ENCODE measurements at places on chromosomes 5 and 9. TPM values are rescaled to one million over a fixed set of nuclear protein-coding genes. Genes with fewer than 3 reads are reported as not detected.

Gene LIX1
- polyA plus RNA-seq: 0.75 TPM

Gene AQP3
- polyA plus RNA-seq: 19.0 TPM

Gene CD274
- polyA plus RNA-seq: 0.24 TPM

Gene MRNIP
- polyA plus RNA-seq: 47.1 TPM

- DNase-seq: peak; percentile 79
Measured at GRCh38 chr5:135488727-135489465, 36.7 kb upstream of the TIFAB start.

DNA sequence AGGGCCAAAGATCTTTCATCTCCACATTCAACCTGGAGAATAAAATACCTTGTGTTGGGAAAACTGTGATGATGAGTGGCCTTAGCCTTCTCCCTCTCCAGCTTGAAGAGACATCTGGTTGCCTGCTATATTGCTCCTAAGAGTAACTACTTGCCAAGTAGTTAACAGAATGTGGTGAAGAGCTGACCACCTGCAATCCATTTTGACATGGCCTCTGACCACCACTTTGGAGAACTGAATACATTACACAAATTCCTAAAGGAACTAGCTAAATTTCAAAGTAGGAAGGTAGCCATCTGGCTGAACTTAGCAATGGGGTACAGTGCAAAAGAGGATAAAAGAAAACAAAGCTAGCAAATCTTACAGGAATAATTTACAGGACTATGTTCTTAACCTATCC is 7.2 kb downstream of the TBCA start:
- DNase-seq: no peak

GRCh38 chr9:84556556-84556955 is 113.0 kb upstream of the NTRK2 start:
- no peak for DNase-seq

DNA sequence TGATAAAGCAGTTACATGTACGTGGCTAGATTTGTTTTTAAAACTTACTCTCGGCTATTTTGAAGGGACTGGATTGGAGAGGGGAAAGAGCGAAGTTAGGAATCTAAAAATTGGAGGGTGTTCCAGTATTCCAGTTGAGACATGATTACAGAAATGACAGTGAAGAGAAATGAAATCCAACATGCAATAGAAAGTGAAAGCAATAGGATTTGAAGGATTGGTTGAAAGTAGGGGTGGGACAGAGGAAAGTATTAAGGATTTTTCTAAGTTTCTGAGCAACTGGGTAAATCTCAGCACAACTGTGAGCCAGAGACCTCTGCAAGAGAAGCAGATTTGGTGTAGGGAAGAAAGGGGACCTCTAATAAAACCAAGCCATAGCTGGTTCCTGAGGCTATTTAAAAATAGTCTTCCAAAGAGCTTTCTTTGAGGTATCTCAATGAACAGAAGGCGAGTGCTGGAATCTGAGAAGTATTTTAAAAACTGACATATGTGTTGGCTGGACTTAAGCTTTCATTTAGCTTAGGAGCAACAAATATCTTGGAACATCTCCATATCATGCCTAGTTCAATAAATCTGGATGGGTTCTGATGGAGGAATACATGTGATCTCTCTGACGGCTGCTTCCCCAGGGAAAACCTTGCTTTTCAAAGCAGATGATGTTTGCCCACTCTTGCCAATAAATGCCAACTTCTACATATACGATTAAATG is 110.4 kb upstream of the IFNK start:
- DNase-seq: no peak

DNA sequence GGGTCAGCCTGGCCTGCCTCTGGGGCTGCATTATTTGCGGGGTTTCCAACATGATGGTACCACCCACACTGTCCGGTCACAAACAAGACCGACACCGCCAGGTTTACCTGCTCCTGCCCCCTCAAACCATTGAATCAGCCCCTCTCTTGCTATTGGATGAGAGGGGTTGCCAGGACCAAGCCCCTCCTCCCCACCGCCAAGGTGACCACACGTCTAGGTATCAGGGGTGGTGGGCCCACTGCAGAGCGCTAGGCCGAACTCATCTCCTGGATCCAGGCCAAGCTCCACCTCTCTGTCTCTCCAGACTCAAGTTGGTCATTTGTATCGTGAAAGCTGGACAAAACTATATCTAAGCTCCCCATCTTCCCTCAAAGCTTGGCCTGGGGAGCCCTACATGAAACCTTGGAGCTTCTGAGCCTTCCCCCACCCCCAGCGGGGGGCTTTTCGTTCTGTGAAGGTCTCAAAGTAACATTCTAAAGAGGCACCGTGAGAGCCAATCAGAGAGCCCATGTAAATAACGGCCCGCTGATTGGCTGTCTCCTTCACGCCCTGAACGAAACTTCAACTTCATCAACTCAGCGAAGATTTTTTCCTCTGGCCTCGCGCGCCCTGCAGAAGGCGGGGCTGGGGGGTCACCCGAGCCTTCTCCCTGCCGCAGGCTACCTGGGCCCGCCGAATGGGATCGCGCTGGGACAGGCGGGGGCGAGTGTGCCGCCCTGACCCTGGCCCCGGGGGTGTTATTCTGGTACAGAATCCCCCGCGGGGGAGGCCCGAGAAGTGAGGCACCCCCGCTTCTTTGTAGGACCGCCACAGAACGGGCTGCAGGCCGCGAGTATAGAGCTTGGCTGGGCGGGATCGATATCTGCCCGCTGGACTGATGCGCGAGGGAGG is 49.6 kb upstream of the PSD2 start:
- peak; percentile 54 for DNase-seq

Data from left lung (tissue), 14 donors.